ENCODE measurements at places on chromosomes 3 and 15. TPM values are rescaled to one million over a fixed set of nuclear protein-coding genes. Genes with fewer than 3 reads are reported as not detected.

SERP1 gene
- total RNA-seq: 309 TPM

RYR3 gene
- not detected for total RNA-seq

CKMT1A gene
- total RNA-seq: 89.3 TPM

TMED3 gene
- total RNA-seq: 162 TPM

KNL1 gene
- 23.4 TPM for total RNA-seq

BOC gene
- total RNA-seq: 5.2 TPM

ENTPD3 gene
- 12.2 TPM for total RNA-seq
